ENCODE measurements at places on chromosomes 1 and 21.

- no peak for DNase-seq
Observed at GRCh38 chr1:10724511-10724910, 71.9 kb downstream of the CASZ1 start.

DNA sequence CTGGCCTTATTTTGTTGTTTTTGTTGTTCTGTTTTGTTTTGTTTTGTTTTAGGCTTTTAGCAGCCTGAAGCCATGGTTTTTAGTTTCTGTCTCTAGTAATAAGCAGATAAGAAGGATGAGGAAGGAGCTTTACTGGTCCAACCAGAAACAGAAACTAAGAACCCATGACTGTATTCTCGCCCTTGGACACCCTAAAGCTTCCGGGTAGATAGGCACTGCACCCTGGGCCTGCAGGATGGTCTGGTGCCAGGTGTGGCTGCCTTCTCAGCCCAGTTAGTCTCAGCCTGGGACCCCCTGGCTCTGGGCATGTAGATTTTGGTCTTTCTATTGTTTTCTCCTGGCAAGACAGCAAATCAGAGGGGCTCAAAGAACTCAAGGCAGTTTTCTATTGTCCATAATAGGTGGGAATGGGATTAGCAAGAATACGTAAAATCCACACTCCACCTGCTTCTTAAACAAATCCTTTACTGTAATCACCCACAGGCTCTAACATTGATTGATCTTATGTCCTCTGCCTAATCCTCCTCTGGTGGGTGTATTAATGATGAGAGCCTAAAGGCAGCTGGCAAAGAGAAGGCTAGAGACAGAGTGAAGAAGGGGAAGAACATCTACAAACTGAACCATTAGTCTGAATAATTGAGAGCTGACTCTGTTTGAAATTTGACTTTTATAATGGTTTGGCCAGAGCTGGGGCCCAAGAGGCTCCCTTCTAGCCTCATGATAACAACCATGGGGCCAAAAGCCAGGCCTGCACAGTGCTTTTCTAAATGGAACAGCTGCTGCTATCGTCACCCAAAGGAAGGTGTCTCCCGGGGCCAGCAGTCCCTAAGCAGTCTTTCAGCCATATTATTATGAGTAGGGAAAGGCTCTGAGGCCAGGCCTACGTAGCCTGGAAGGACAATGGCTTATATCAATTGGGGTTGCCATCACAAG is 106.8 kb upstream of the ATP1A1 start:
- DNase-seq = no peak

- DNase-seq = no peak
Observed at GRCh38 chr1:25100151-25100833, 132.0 kb downstream of the SYF2 start.

- no peak for DNase-seq
Observed at GRCh38 chr1:174999936-175000696, at the start of gene CACYBP. Gene CACYBP, plus strand, starts transcription at chr1:174999947. Its CDS starts 234 bp downstream, at chr1:175000181.

DNA sequence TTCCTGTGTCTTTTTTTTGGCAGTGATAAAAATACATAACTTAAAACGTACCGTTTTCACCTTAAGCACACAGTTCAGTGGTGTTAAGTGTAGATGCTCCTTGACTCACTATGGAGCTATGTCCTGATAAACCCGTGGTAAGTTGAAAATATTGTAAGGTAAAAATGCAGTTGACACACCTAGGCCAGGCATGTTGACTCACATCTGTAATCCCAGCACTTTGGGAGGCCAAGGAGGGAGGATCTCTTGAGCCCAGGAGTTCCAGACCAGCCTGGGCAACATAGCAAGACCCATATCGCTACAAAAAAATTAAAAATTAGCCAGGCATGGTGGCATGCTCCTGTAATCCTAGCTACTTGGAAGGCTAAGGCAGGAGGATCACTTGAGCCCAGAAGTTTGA is 73.6 kb upstream of the COG2 start:
- DNase-seq = no peak

- DNase-seq = no peak
Observed at GRCh38 chr1:207962716-207963426, 51.9 kb upstream of the CD34 start.

- no peak for DNase-seq
Observed at GRCh38 chr21:27614231-27614630, 647.3 kb upstream of the ADAMTS5 start.

DNA sequence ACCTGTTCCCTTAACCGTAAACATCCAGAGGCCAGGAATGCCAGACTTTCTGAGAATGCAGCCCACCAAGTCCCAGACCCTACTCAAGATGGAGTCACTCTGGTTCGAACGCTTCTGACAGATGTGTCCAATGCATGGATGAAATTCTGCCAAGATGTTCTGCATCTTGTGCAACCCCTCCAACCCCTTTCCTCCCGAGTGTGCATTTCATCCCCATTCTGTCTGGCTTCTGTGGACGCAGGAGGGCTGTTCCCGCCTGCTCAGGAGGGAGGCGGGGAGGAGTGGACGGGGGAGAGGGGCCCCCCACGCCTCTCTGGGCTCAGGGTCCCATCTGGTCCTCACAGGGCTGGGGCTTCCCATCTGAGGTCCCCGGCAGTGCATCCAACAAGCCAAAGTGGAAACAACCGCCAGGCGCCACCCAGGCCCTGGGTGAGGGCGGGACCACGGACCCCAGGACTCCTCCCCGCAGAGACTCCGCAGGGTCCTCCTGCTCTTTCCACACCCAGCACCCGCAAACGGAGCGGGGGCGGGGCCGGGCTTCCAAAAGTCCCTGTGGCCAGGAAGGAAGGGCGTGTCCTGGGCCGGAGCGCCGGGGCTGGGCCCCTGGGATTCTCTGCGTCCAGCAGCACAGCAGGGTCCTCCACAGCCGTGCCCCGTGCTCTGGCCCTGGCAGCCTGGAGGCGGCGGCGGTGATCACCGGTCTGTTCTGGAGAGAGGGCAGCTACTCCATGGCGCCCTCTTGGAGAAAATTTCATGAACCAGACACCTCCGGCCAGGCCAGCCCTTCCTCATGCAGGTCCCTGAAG is 27.8 kb upstream of the SUMO3 start:
- peak; percentile 52 for DNase-seq

GRCh38 chr1:244881552-244882280 is 17.4 kb upstream of the HNRNPU start:
- no peak for DNase-seq

GRCh38 chr1:59814901-59815825 is at the start of gene HOOK1:
Gene HOOK1, plus strand, starts transcription at chr1:59814949. Its CDS starts 169 bp downstream, at chr1:59815118.
- no peak for DNase-seq

GRCh38 chr1:181737056-181737455 is 253.7 kb downstream of the CACNA1E start:
- DNase-seq = no peak

DNA sequence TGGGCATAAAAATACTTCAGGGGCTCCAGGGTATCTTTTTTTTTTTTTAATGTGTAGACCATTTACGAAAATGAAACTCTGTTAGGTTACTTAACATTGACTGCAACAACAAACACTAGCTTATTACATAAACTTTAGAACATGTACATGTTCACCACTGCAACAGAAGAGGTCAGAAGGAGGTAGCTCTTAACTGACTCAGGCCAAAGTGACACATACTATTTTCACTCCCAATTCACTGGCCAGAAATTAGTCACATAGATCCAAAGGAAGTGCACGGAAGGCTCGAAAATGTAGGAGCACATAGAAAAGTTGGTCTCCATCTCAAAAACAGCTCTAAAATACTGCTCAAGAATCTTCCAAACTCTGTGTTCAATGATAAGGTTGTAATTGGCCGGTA is 107.2 kb downstream of the AKT3 start:
- no peak for DNase-seq

DNA sequence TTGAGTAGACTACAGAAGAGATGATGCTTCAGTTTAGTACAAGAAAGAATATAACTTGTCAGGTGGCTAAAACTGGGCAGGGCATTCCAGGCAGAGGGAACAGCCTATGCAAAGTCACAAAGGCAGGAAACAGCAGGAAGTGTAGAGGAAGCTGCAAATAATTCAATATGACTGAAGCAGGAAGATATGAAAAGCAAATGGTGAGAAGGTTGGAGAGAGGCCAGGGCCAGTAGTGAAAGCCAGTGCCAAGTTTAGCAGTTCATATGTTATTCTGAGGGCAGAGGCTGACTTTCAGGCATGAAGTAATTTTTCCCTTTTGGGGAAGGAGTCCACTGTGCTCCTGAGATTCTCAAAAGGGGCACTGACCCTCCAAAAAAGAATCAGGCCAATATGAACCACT is 8.0 kb upstream of the YBX1 start:
- DNase-seq = no peak

DNA sequence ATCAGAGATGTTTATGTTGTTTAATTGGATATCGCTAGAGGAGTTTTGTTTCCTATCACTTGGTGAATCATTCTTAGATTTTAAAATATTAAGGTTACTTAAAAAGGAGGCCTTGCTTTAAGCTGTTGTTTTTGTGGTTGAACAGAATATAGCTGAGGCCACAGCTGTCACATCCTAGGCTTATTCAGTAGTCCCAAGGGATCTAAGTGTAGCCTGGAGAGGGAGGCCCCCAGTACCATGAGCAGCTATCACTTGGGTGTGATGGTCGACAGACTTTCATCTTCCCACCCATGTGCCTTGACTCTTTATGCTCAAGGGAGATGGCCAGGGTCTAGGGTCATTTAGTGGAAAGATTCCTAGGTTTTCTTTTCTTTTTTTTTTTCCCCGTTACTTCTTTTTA is 278.7 kb downstream of the HHAT start:
- DNase-seq = no peak

DNA sequence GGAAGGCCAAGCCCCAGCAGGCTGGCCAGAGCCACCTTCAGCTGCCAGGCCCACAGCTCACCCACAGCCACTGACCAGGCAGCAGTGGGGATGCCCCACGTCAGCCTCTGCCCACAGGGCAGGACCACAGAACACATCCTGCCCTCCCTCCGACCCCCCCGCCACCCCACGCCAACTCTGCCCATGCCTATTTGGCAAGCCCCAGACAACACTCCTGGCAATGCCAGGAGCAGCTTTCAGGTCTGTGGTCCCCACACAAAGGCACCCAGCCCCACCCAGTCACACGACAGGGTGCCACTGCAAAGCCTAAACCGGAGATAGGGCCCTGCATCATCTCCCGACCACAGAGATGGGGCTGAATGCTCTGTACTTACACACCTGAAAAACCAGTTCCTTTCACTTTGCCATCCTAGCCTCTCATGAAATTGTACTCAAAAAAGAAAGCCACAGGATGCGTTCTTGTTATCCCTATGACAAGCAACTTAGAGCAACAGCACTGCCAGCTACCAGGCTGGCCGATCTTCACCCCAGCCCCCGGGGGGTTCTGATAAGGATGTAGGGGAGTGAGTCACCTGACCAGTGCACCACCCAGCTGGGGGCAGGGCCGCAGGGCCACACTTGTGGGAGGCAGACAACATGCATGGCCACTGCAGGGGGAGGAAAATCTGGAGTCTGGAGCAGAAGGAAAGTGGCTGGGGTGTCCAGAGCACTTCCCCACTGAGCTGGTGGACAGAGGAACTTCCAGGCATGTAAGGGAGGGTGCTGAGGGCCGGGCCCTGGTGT is 36.2 kb downstream of the UBE2G2 start:
- DNase-seq = no peak

DNA sequence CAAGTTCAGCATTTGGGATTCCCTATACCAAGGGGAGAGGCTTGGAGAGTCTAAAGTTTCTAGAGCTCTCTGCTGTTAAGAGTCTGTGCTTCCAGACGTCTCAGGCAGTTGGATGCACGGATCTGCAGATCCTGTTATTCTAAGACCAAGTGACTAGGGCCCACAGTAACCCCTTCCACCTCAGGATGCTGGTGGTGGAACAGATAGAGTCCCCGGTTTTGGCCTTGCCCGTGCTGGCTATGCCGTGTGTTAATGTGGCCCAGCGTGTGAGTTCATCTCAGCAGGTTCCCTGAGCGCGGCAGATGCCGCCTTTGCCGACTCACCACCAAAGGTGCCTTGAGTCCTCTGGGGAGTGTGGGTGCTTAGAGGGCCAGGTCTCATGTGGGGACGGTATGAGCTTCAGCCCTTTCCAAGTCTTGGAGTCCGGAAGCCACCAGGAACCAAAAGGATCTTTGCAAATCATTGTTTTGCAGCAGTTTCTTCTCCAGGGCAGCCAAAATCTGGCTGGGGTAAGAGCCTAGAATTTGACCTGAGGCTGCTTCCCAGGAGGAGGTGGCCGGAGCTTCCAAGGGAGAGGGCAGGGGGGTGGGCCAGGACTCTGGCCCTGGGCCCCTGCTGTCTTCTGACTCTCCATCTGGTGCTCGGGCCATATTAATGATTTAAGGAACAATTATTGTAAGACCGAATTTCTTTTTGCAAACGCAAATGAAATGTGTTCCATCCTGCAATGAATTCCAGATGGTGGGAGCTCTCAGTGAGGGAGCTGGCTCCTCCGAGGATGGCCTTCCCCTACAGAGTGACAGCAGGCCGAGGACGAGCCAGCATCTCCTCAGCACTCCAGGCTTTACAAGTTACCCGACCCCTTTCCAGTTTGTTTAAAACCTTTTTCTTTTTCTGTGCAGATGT is 205.7 kb downstream of the FOXD2 start:
- DNase-seq = no peak

DNA sequence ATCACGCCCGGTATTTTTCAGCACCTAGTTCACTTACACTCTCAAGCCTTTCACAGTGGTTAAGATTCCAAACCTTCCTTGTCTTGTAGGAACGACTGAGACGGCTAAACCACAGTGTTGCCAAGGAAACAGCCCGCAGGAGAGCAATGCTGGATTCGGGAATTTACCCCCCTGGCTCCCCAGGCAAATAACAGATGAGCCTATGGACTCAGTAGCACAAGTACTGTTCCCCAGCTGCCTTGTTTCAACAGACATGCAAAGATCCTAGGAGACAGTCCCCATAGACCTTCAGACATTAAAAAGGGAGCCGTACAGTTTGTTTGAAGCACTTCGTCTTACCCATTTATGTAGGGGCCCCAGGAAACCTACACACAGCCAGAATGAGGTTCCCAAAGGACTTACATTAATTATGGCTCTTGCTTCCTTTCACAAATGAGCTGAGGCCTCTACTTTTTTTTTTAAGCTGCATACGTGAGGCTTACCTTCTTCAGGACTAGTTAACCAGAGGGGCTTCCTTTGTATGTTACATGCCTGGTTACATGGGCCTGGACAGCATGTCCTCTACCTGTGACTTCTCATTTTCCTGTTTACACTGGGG is 2.7 kb downstream of the SNAPIN start:
- DNase-seq = no peak

DNA sequence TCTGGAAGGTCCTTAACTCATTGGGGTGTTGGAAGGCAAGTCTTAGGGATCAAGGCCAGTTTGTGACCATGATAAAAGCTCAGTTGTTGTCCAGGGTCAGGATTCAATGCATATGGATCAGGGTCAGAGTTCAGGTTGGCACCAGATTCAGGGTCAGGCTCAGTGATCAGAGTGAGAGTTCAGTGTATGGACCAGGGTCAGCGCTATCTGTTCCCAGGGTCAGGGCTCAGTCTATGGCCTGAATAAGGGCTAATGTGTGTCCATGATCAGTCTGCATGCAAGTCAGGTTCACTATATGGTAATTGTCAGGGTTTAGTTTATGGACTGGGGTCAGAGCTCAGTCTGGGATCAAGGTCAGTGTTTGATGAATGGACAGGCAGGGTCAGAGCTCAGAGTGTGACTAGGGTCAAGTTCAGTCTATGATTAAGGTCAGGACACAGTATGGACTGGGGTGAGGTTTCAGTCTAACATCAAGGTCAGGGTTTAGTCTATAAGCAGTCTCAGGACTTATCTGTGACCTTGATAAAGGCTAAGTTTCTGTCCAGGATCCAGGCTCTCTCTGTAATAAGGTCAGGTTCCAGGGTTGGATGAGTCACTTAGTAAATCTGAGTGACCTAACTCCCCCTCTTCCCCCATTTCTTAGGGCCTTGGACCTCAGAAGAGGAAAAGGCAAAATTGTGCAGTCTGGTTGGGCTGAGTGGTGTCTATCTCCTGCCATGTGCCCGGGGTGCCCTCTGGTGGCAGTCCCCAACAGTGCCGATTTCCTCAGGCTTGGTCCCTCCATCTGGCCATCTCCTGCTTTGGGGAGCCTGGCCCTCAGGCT is 23.8 kb downstream of the KNCN start:
- peak; percentile 80 for DNase-seq

- DNase-seq = no peak
Observed at GRCh38 chr1:231383159-231383860, 38.8 kb downstream of the EGLN1 start.
